ENCODE measurements at places on chromosomes 6 and 20.
A peak's percentile ranks its signal among the peaks of the same experiment; 100 is the strongest.

DNA sequence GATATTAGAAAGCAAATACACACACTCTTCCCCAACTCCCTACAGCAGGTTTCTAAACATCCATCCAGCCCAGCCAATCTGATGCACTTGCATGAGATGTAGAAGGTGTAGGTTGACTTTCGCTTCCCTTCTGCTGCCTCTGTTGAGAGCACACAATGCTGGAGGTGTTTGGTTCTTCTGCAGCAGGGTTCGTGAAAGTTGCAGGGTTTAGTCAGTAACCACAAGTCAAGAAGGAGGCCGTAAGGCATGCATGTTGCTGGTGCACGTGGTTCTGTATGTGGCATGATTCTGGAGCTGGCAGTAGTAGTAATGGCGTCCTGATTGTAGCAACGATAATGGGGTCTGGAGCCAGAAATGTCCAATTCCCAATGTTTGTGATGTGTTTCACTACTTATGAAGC lies 53.0 kb downstream of the DEK start:
- no peak for DNase-seq

GRCh38 chr20:50446351-50447101 lies 63.7 kb upstream of the PTPN1 start:
- DNase-seq, result no peak

DNA sequence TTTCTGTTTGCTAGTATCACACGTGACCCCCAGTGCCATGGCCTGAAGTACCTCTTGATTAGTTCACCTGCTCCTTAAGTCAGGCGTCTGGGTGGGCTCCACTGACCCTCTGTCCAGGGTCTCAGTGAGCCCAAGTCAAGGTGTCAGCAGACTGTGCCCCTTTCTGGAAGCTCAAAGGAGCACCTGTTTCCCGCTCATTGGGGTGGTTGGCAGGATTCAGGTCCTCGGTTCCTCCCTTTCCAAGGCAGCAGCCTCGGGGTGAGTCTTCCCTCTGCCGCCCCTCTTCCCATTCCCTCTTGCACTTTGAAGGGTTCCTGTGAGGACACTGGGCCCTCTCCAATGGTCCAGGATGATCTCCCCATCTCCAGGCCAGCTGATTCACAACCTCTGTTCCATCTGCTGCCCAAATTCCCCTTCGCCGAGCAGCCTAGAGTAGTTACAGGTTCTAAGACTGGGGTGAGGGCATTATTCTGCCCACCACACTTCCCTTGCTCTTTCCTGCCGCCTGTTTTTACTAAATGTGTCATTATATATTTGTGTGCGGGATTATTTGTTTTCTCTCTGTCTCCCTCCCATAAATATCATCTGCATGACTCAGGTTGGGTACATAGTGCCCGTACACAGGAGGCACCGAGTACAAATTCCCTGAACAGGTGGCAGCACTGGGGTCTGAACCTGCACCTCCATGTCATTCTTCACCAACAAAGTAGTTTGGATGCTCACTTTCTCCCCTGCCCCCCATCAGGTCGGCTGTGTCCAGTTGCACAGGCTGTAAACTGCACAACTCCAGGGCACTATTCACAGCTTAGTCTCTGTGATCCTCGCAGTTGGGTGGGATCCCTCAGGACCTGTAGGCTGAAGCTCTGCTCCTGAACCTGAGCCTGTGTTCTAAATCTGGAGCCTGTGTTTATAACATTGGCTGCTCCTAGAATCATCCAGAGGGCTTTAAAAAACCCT lies 58.5 kb downstream of the RBM38 start:
- DNase-seq, result no peak

DNA sequence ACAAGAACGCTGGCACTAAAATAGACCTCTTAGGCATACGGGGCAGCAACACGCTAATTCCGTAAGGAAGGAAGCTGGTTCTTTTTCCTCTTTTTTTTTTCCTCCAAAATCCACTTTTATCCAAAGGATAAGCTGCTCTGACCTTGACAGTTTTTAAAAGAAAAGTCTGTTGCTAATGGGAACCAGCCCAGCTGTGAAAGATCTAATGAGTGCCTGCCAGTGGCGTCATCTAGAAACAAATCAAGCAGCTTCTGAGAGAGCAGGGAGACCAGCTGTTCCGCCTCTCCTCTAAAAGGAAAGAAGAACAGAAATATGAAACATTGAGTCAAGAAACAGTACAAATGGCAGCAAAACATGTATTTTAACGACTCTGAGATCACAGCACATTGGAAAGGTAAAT lies 78.6 kb downstream of the FAXC start:
- DNase-seq, result no peak

DNA sequence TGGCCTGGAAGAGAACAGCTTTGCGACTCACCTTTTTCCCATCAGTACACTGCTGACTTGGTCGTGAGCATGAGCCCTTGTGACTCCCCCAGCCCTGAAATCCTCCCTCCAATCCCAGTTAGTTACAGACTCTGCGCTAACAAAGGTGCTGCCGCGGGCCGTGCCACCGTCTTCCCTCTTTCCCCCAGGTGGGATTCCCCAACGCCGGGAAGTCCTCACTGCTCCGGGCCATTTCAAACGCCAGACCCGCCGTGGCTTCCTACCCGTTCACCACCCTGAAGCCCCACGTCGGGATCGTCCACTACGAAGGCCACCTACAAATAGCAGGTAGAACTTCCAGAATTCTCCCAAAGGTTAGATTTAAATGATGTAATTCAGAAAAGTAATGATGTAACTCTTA lies 16.1 kb downstream of the MTG2 start:
- DNase-seq, result no peak

GRCh38 chr20:48194583-48194982 lies 409.3 kb upstream of the SULF2 start:
- no peak for DNase-seq

DNA sequence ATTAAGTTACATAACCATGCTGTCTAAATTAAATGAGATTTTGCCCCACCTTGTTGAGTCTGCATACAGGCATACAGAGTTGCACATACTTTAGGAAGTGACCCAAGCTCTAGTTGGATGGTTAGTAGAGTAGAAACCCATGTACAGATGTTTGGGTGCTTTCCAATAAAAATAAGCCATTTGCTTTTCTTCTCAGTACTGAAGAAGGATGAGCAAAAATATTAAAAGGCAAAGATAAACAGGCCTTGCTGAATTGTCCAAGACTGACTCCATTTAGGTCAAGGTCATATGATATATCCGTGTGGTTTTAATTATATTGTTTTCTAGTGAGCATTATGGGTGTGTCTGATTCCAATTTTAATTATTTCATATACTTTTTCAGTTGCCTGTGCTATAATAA lies 589.4 kb downstream of the RFPL4B start:
- no peak for DNase-seq

DNA sequence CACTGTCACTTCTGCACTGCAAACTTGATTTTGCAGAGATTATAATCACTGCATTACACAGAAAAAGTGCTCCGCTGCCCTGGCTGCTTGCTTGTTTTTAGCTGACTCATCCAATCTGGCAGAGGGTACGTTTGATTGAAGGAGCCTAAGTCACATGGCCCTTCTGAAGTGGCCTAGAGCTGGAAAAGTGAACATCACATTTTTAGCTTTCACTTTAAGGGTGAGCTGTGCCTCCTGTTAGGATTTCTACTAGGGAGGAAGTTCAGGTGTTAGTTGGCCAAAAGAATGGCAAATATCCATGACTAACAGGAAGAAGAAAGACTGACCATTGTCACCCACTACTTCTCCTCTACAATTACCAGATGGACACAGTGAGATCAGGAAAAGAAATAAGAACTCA lies 889.1 kb upstream of the MAP3K7 start:
- peak; percentile 31 for DNase-seq

- no peak for DNase-seq
Measured at GRCh38 chr6:159654483-159655098, 38.5 kb downstream of the SOD2 start.

DNA sequence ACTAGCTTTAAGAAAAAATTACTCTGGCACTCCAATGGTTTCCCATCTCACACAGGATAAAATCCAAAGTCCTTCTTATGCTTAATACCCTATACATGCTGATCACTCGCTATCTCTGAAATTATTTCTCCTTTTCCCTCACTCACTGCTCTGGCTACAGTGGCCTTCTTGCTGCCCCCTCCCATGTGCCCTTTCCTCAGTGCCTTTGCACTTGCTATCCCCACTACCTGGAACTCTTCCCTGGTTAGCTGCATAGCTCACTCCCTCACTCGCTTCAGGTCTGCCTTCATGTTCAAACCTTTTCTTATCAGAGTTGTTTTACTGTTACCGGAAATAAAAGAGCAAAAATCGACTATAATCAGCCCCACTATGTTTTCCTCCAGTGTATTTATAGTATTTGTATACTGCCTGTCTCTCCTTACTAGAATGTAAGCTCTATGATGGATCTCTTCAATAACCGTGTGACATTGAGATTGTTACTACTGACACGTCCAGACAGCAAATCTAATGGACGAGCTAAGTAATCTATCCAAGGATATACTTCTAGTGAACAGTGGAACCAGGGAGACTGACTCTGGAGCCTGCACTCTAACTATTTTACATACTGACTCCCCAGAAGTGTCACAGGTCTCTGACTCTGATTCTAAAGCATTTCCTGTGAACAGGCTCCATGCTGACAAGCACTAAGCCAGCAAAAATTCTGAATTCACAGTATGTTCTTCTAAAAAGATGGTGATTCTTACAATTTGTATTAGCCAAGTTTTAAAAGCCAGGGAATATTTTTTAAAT lies 25.1 kb downstream of the FKBP5 start:
- DNase-seq, result no peak

- no peak for DNase-seq
Measured at GRCh38 chr20:47113362-47114109, 218.9 kb downstream of the EYA2 start.

- DNase-seq, result no peak
Measured at GRCh38 chr6:95119927-95120326, 457.4 kb upstream of the MANEA start.

- DNase-seq, result no peak
Measured at GRCh38 chr6:104704191-104704590, 155.5 kb downstream of the HACE1 start.

GRCh38 chr6:7163661-7164071 lies 55.9 kb downstream of the RREB1 start:
- DNase-seq, result no peak

- DNase-seq, result no peak
Measured at GRCh38 chr6:142874676-142875075, 70.3 kb downstream of the HIVEP2 start.

DNA sequence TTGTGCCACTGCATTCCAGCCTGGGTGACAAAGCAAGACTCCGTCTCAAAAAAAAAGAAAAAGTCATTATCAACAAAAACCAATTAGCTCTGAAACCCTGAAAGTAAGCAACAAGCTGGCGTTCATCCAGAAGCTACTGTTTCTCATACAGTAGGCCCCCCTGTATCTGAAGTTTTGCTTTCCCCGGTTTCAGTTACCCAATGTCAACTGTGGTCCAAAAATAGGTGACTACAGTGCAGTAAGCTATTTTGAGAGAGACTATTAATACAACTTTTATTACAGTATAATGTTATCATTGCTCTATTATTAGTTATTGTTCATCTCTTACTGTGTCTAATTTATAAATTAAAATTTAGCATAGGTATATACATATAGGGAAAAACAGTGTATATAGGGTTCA lies 135.1 kb downstream of the KIF16B start:
- no peak for DNase-seq

DNA sequence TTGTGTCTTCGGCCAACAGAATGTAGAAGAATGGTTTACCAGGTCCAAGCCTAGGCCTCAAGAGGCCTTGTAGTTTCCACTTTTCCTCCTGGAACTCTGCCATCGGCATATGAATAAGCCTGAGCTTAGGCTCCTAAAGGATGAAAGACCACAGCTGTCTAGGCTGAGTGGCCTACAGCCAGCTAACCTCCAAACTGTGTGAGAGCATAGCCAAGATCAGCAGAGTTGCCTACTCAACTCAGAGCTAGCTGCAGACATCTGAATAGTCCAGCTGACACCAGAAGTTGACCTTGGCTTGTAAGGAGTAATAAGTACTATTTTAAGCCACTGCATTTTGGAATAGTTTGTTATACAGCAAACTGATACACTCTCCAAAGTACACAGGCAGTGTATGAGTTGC lies 52.6 kb upstream of the SMIM29 start:
- DNase-seq, result peak; percentile 74

DNA sequence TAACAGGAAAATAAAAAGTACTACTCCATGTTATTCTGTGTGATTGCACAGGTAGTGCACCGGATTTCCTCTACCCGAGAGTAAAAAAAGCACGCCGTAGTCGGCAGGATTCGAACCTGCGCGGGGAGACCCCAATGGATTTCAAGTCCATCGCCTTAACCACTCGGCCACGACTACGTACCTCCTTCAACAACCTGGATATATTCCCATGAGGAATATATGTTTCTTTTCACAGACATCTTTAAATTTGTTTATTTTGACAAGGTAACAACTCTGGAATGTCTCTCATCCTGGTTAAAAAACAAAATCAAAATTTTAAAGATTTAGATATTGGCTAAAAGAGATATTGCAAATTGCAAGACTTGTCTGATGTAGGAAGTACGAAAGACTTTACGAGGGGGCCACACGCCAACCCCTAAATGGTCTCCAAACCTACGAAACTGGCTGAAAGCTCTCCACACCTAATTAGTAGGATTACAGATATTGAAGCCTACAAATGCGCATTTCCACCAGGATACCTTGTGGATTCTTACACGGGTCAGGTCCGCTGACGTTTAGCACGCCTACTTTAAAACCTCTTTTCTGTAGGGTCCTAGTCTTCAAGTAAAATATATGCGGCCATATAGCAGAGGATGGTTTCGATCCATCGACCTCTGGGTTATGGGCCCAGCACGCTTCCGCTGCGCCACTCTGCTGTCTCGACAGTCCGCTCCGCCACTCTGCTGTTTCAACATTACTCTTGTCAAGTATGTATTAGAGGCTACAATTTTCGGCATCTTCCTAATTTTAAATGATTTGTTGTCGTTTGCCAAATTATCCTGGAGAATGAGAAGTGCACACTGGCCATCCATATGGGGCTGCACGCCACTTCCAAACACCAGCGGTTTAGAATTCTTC lies 52.2 kb upstream of the BTN3A2 start:
- peak; percentile 87 for DNase-seq

DNA sequence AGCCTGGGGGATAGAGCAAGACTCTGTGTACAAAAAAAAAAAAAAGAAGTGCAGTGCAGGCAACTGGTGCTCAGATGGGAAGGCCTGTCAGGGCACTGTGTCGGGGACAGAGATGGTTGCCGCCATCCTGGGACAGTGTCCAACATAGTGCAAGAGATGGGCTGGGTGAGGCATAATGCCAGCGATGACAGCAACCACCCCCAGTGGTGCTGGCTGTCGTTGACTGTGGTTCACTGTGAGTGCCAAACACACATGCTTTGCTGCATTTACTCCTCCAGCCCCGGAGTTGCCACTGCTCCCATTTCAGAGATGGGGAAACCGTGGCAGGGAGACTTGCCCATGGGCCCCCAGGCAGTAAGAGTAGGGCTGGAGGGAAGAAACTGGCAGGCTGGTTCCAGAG lies 5.2 kb upstream of the C20orf203 start:
- no peak for DNase-seq

GRCh38 chr20:41335591-41335990 lies 5.0 kb upstream of the LPIN3 start:
- DNase-seq, result no peak
